Astrocyte (in vitro differentiated cells and primary cell): ENCODE measurements at places on chromosomes 3 and 15.

DNA sequence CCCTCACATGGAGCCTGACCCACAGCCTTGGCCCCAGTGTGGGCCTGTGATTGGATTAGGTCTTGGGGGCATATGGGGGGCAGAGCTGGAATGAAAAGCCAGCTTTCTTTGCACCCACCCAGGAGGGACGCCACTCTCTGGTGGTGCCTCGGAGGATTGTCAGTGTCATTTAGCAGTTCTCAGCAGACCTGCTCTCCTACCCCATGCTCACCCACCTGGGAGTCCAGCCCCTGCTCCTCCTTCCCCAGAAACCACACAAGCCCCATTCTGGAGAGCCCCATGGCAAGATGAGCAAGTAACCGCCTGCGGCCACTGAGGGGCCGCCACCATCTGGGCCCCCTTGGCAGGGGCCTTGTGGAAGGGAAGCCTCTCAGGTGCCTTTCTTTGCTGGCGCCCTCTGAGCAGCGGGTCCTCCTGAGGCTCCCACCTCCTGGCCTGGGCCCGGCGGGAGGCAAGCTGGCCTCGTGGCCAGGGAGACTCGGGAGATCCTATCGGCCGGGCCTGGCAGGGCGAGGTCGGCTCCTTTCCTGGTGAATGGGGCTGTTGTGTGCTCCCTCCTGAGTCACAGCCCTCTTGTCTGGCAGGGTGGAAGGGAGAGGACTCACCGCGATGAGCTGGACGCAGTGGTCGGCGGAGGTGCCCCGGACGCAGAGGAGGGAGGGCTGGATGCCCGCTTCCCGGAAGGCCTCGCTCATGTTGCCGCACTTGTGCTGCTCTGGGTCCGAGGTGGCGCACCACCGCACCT is 2.3 kb downstream of the MELTF start:
- no peak overlapping the region for H3K4me3 ChIP-seq
- H3K27me3 ChIP-seq = peaks cover 9% of the 10 kb centered on the region
- H3K4me1 ChIP-seq = peaks cover 24% of the 10 kb centered on the region
- no peak overlapping the region for H3K27ac ChIP-seq
- peak; percentile 54 for DNase-seq
- no peaks in the 10 kb centered on the region for H3K36me3 ChIP-seq

GRCh38 chr3:15896500-15896899 is 98.7 kb upstream of the ANKRD28 start:
- peaks cover 26% of the 10 kb centered on the region for H3K4me1 ChIP-seq
- H3K36me3 ChIP-seq = no peaks in the 10 kb centered on the region
- H3K4me3 ChIP-seq = no peak overlapping the region
- H3K27ac ChIP-seq = no peak overlapping the region
- H3K27me3 ChIP-seq = no peaks in the 10 kb centered on the region

GRCh38 chr3:98188545-98188944 is 22.0 kb downstream of the OR5H15 start:
- no peak for DNase-seq
- no peaks in the 10 kb centered on the region for H3K4me1 ChIP-seq
- no peak overlapping the region for H3K27ac ChIP-seq
- no peak overlapping the region for H3K4me3 ChIP-seq
- H3K27me3 ChIP-seq = no peaks in the 10 kb centered on the region
- no peaks in the 10 kb centered on the region for H3K36me3 ChIP-seq

GRCh38 chr3:63975723-63976122 is 47.6 kb downstream of the PSMD6 start:
- H3K27ac ChIP-seq = peak overlapping the region; percentile 47
- H3K36me3 ChIP-seq = peaks cover 3% of the 10 kb centered on the region
- peak; percentile 47 for DNase-seq
- no peaks in the 10 kb centered on the region for H3K27me3 ChIP-seq
- H3K4me1 ChIP-seq = peaks cover 35% of the 10 kb centered on the region

DNA sequence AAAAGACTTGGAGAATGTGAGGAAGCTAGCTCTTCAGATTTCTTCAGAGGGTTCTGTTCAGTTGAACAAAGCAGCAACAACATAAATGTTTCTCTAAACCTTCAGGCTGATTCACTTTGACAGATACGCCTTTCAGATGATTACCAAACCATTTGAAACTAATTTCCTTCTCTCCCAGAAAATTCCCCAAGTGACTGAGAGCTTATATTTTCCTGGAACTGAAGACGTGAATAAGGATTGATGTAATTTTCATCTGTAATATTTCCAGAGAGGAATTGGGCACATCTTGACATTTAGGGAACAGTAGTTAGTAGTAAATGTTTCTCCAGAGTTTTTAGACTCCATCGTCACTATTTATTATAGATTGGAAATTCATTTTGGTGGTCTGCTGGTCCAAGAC is 108.6 kb upstream of the AADACL2 start:
- H3K27me3 ChIP-seq = no peaks in the 10 kb centered on the region
- H3K27ac ChIP-seq = no peak overlapping the region
- DNase-seq = no peak
- no peaks in the 10 kb centered on the region for H3K36me3 ChIP-seq
- H3K4me1 ChIP-seq = no peaks in the 10 kb centered on the region

GRCh38 chr3:14371573-14372474 is 30.6 kb upstream of the SLC6A6 start:
- H3K27me3 ChIP-seq = peaks cover 2% of the 10 kb centered on the region
- no peak overlapping the region for H3K4me3 ChIP-seq
- no peaks in the 10 kb centered on the region for H3K36me3 ChIP-seq
- peak; percentile 46 for DNase-seq

DNA sequence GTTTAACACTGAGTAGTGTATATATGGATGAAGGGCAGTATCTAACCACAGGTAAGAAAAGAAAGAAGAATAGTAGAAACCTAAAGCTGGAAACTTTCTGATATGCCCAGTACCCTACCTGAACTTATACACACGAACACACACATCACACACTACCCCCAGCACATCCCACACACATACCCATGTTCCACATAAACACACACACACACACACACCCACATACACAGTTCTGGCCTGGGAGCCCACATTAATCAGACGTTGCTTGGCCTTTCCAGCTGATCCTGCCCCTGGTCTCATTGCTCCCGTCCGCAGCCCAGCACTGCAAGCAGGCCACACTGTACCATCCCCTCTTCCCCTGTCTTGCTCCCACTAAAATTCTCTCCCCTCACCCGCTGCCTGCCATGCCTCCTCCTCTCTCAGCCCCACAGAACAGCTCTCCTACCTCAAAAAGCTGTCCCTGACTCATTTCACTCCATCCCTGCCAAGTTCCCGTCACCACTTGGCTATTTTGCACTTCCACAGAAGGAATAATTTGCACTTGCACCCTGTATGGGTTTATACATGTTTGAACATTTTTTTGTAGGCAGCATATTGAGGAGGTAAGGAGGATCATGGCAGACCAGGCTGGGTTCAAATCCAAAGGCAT is 185.8 kb upstream of the PPP2R3A start:
- H3K27ac ChIP-seq = no peak overlapping the region
- no peaks in the 10 kb centered on the region for H3K4me1 ChIP-seq
- no peak overlapping the region for H3K4me3 ChIP-seq
- DNase-seq = peak; percentile 16

DNA sequence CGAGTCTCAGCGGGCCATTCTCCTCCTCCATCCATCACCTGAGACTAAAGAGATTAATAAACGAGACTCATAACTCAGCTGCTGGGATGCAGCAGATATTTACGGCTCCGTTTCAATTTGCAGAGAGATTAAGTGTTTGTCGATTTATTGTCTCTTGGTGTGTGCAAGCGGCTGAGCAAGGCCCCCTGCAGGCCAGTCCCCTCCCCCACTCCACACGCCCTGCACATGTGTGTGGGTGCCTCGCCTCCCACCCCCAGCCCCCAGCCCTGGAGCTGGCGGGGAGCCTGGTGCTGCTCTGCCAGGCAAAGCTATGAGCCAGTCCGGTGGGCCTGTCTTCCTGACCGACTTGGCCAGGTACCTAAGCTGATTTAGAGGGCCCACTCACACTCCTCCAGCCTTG is 63.0 kb downstream of the CYP11A1 start:
- no peak overlapping the region for H3K27ac ChIP-seq
- peaks cover 10% of the 10 kb centered on the region for H3K4me1 ChIP-seq
- H3K36me3 ChIP-seq = no peaks in the 10 kb centered on the region

DNA sequence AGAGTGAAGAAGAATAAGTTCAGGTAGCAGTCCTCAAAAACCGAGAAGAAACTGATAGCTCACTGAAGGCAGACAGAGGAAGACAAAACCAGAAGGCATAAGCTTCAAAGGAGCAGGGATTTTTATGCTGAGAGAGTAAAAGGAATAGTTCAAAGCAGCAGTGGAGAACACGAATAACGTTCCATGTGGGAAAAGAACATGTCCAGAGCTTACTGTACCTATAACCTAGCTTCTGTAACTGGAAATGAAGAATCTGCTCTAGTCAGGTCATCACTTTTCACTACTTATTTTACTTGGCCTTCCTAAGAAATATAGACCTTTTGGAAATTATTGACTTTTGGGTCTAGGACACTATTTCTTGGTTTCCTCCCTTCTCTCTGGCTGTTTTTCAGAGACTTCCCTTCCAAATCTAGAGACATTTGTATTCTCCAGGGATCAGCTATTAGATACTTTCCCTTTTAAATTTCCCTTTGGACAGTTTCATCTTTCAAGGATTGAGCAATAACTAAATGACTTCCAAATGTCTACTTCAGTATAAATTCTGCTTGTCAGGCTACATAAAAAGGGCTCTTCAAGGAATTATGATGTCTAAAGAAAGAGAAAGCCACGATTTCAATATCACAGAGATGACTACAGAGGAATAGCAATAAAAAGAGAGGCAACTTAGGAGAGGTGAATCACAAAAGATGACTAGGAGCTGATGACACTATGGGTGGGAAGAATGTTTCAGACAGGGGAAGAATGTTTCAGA is 46.7 kb downstream of the UBE3A start:
- peaks cover 12% of the 10 kb centered on the region for H3K4me1 ChIP-seq
- no peak overlapping the region for H3K4me3 ChIP-seq
- peaks cover 6% of the 10 kb centered on the region for H3K36me3 ChIP-seq
- H3K27ac ChIP-seq = peak overlapping the region; percentile 57

GRCh38 chr3:64144241-64144900 is 80.9 kb downstream of the PRICKLE2 start:
- H3K27ac ChIP-seq = peak overlapping the region; percentile 55
- H3K36me3 ChIP-seq = peaks cover 13% of the 10 kb centered on the region
- DNase-seq = no peak
- H3K4me1 ChIP-seq = peaks cover 19% of the 10 kb centered on the region
- H3K27me3 ChIP-seq = no peaks in the 10 kb centered on the region
- H3K4me3 ChIP-seq = no peak overlapping the region

GRCh38 chr15:69834761-69835160 is 263.0 kb downstream of the TLE3 start:
- H3K4me1 ChIP-seq = peaks cover 3% of the 10 kb centered on the region
- no peaks in the 10 kb centered on the region for H3K36me3 ChIP-seq
- H3K27me3 ChIP-seq = peaks cover 10% of the 10 kb centered on the region
- H3K4me3 ChIP-seq = no peak overlapping the region
- H3K27ac ChIP-seq = no peak overlapping the region

GRCh38 chr15:51386486-51386885 is 45.0 kb downstream of the GLDN start:
- no peaks in the 10 kb centered on the region for H3K4me1 ChIP-seq
- DNase-seq = no peak
- H3K36me3 ChIP-seq = no peaks in the 10 kb centered on the region
- H3K4me3 ChIP-seq = no peak overlapping the region
- peaks cover 2% of the 10 kb centered on the region for H3K27me3 ChIP-seq

DNA sequence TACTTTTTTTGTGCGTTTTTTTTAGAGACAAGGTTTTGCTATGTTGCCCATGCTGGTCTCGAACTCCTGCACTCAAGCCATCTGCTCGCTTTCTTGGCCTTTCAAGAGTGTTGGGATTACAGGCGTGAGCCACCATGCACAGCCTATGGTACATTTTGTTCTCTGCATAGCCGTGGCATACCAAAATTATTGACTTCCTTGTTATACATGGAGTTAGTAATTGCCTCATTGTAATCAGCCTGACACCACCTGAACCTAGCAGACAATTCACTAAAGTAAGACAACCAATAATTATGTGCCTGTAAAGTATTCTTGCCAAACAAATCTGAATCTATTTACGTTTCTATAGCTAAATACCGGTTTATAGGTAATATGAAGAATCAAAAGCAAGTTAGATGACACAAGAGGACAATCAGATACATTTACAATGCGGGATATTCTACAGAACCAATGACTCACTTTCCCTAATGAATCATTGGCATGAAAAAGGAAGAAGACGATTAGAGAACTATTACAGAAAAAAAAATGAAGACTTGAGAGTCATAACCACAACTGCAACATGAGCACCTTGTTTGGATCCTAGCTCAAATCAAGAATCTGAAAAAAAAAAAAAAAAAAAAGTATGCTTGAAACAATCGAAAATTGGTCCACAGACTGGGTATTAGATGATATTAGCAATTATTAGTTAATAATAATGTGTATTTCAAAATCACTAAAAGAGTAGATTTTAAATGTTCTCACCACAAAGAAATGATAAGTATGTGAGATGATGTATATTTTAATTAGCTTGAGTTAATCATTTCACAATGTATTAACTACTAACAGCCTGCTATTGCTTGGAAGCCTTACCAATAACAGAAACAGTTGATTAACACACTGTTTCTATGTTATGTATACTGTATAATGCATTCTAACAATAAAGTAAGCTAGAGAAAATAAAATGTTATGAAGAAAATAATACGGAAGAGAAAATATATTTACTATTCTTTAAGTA is 7.1 kb downstream of the GUCA1C start:
- peak; percentile 83 for DNase-seq
- H3K4me3 ChIP-seq = no peak overlapping the region
- H3K27me3 ChIP-seq = no peaks in the 10 kb centered on the region
- no peak overlapping the region for H3K27ac ChIP-seq

GRCh38 chr15:41900526-41901380 is 6.9 kb upstream of the SPTBN5 start:
- no peak overlapping the region for H3K27ac ChIP-seq
- no peak overlapping the region for H3K4me3 ChIP-seq
- no peak for DNase-seq
- no peaks in the 10 kb centered on the region for H3K27me3 ChIP-seq
- H3K36me3 ChIP-seq = peaks cover 13% of the 10 kb centered on the region
- H3K4me1 ChIP-seq = no peaks in the 10 kb centered on the region

DNA sequence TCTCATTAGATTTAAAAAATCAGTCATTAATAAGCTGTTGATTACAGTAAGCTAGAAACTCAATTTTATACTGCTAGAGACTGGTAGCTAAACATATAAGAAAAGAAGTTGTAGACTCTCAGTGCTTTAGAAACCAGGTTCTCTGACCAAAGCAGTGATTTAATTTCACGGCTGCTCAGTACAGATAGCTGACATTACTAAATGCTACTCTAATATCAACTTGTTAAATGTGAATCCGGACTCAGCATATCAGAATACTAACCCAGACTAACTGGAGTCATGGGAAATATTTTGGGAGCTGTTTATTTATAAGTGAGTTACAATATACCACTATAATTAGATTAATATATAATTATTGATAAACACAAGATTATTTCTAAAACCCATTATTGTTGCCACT is 80.4 kb downstream of the NEDD4 start:
- H3K27me3 ChIP-seq = no peaks in the 10 kb centered on the region
- H3K4me1 ChIP-seq = peaks cover 33% of the 10 kb centered on the region
- peak overlapping the region; percentile 70 for H3K27ac ChIP-seq
- peak overlapping the region; percentile 72 for H3K4me3 ChIP-seq
- H3K36me3 ChIP-seq = no peaks in the 10 kb centered on the region
